ENCODE measurements at places on chromosomes 12 and 14.
A peak's percentile ranks its signal among the peaks of the same experiment; 100 is the strongest.

DNA sequence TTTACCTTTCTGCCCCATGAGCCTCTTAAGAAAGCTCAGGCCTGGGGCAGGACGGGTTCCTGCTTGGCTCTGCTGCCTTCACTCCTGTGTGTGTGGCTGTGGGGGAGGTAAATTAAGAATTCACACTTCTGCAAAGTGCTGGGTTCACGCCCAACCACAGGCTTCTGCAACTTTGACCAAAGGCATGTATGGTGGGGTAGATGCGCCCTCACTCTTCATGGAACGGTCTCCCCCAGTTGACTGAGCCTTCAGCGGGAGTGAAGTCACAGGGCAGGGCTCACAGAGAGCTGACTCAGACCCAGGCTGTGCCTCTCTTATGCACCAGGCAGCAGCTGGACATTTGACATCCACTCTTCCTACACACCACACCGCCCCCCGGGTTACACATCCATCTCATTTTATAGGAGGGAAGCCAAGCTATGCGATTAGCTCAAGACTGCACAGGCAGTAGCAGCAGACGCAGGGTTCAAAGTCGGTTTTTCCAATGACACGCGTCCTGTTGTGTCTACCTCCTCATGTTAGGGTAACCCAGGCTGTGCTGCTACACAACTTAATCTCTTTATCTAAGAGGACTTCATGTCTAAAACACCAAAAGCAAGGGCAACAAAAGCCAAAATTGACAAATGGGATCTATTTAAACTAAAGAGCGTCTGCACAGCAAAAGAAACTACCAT lies 15.4 kb upstream of the BCL11B start:
- DNase-seq, result peak; percentile 13

GRCh38 chr12:39389399-39390150 lies 53.3 kb downstream of the KIF21A start:
- no peak for DNase-seq

- DNase-seq, result no peak
These were observed 11.6 kb upstream of the IQSEC3 start for GRCh38 chr12:54750-55535.

DNA sequence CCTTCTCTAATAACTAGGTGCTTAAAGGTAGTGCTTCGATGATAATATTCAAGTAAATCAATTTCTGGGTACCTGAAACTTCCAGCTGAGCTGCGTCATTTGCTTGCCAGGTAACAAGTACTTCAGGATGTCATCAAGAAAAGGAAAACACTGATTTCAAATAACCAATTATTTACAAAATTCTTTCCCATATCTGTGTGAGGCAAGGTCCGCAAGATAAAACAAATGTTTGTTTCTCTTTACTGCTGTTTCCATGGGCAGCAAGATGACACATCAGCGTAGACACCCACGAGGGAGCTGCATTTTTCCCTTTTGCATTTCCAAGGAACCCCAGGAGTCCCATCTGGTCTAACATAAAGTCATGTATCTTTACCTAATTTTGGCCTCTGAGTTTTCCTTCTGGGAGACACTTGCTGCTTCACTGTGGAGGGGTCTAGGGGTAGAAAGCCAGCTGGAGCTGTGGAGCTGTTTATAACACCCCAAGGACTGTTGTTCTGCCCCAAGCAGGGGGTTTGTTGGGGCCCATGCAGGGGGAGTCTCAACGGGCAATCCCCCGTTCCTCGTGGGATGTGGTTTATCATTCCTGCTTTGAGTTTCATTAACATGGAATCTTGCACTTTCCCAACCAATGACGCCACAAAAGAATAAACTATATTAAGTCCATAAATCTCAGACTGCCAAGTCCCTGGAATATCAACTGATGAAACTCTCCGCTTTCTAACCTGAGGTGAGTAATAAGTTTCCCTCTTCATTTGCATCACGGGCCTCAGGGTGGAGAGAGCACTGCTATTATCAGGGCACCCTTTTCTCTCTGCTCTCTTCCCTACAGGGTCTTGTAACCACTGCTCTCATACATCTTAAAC lies 112.8 kb upstream of the PELI2 start:
- DNase-seq, result no peak

GRCh38 chr12:75554556-75554880 lies 43.1 kb upstream of the KRR1 start:
- no peak for DNase-seq

All from CD4-positive, alpha-beta T cell treated with Interleukin-17A for 4 hours (primary cell).